SK-MEL-5 (cell line): ENCODE measurements at places on chromosomes 11 and 22. TPM values are rescaled to one million over a fixed set of nuclear protein-coding genes. Genes with fewer than 3 reads are reported as not detected.
A peak's percentile ranks its signal among the peaks of the same experiment; 100 is the strongest.

Gene LIF
- total RNA-seq = 3.2 and 3.4 TPM in 2 replicates

Gene RAB36
- total RNA-seq = 0.29 and 0.37 TPM in 2 replicates

GRCh38 chr11:58301576-58301975 is 33.5 kb upstream of the OR10W1 start:
- no peak for DNase-seq

DNA sequence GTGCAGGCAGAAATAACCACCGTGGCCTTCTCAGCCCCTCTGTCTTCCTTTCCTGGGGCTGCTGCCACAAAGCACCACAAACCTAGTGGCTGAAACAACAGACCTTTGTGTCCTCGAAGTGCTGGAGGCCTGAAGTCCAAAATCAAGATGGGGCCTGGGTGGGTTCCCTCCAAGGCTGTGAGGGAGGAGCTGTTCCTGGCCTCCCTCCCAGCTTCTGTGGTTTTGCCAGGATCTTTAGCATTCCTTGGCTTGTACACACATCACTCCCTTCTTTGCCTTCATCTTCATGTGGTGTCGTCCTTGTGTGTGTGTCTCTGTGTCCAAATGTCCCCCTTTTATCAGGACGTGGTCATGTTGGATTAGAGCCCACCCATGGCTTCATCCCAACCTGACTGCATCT is 29.0 kb upstream of the PARVG start:
- peak; percentile 58 for DNase-seq
